Stomach (tissue), 19 donors: ENCODE measurements at places on chromosomes 2 and 18. TPM values are rescaled to one million over a fixed set of nuclear protein-coding genes. Genes with fewer than 3 reads are reported as not detected.

GRCh38 chr2:74585406-74586185 is 31.1 kb downstream of the DOK1 start:
- no peaks in the 10 kb centered on the region for H3K27me3 ChIP-seq
- no peak overlapping the region for H3K4me3 ChIP-seq
- no peak for DNase-seq
- H3K4me1 ChIP-seq: no peaks in the 10 kb centered on the region

GRCh38 chr2:10239561-10239967 is 63.1 kb upstream of the HPCAL1 start:
- no peaks in the 10 kb centered on the region for H3K36me3 ChIP-seq
- no peak overlapping the region for H3K4me3 ChIP-seq
- H3K27ac ChIP-seq: no peak overlapping the region
- no peak for DNase-seq
- H3K27me3 ChIP-seq: no peaks in the 10 kb centered on the region
- H3K4me1 ChIP-seq: no peaks in the 10 kb centered on the region

DNA sequence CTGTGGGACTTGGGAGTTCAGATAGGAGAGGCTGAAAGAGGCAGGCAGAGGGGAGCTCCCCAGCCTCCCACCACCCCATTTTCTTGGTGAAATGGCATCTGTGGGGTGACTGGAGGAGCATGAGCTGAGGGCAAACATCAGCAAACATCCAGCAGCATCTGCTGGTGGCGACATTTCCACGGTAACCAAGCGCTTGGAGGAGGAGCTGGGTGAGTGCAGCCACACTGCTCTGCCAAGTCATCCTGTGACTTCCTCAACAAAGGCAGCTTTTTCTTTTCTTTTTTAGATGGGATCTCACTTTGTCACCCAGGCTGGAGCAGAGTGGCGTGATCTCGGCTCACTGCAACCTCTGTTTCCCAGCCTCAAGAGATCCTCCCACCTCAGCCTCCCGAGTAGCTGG is 5.6 kb downstream of the TXNL4A start:
- no peaks in the 10 kb centered on the region for H3K27me3 ChIP-seq
- H3K4me3 ChIP-seq: no peak overlapping the region
- peaks cover 7% of the 10 kb centered on the region for H3K36me3 ChIP-seq
- peak; percentile 40 for DNase-seq

- H3K36me3 ChIP-seq: no peaks in the 10 kb centered on the region
- no peak for DNase-seq
- peak within 1 kb of the TSS; percentile 91 for H3K27ac ChIP-seq
- no peaks in the 10 kb centered on the region for H3K27me3 ChIP-seq
These were observed at the start of gene GALNT1 for GRCh38 chr18:35581546-35581897. GALNT1 (plus strand) TSS chr18:35581740; CDS start chr18:35654663, 72,923 bp downstream.

- no peak overlapping the region for H3K27ac ChIP-seq
- H3K4me3 ChIP-seq: no peak overlapping the region
- H3K27me3 ChIP-seq: no peaks in the 10 kb centered on the region
- peak; percentile 44 for DNase-seq
- H3K4me1 ChIP-seq: no peaks in the 10 kb centered on the region
These were observed 75.5 kb downstream of the SLC39A10 start for GRCh38 chr2:195732574-195732973.

DNA sequence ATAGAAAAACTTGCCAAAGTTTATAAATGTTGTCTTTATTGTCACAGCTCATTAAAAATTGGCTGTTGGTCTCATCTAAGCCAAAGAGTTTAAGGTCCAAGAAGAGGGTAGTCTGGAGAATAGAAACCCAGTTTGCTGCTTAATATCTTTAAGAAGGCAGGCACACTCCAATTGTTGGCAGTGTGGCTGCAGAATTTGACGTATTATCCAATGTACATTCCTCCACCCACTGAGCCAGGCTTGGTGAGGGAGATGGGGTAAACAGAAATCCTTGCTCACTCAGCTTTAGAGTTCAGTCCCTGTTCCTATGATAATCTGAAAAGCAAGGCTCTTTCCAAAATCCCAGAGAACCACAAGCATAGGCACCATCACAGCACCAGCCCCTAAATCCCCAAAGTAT is 10.7 kb upstream of the ADD2 start:
- H3K4me3 ChIP-seq: no peak overlapping the region
- H3K27me3 ChIP-seq: peaks cover 49% of the 10 kb centered on the region
- H3K4me1 ChIP-seq: no peaks in the 10 kb centered on the region
- DNase-seq: no peak
- H3K36me3 ChIP-seq: no peaks in the 10 kb centered on the region
- no peak overlapping the region for H3K27ac ChIP-seq

DNA sequence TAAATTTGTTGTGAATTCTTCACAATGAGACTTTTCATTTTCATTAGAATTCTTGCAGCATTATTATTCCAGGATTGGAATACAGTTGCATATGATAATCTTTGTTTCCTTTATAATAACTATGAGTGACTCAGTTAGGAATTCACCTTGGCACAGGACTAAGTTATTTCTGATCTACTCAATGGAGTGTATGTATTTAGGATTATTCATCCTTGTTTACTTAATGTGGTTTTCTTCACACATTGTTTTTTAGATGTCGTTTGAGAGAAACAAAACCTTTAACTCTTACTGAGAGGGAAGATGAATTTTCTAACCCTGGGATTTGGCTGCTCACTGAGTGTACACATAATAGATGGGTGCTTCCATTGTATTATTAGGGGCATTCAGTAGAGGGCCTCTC is 970.1 kb downstream of the DPP10 start:
- no peaks in the 10 kb centered on the region for H3K4me1 ChIP-seq
- H3K27me3 ChIP-seq: no peaks in the 10 kb centered on the region
- no peak overlapping the region for H3K4me3 ChIP-seq
- no peak for DNase-seq
- H3K36me3 ChIP-seq: no peaks in the 10 kb centered on the region
- H3K27ac ChIP-seq: no peak overlapping the region

DNA sequence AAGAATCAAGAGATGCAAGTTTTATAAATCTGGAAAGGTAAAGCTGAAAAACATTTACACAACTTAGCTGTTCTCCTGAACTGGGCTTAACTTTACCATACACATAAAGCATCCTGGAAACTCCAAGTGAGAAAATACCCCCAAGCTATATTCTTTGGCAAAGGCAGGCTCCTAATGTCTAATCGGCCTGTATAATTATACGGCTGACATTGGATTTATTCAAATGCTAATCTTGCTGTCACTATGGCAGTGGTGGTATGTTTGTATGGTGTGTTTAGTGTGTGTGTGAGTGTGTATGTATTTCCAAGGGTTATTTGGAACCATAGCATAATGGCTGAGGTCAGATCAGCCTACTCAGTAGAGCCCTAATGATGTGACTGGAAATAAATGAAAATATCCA is 1031.8 kb upstream of the ZEB2 start:
- DNase-seq: no peak
- no peaks in the 10 kb centered on the region for H3K36me3 ChIP-seq
- no peak overlapping the region for H3K27ac ChIP-seq
- no peak overlapping the region for H3K4me3 ChIP-seq
- H3K27me3 ChIP-seq: no peaks in the 10 kb centered on the region

DNA sequence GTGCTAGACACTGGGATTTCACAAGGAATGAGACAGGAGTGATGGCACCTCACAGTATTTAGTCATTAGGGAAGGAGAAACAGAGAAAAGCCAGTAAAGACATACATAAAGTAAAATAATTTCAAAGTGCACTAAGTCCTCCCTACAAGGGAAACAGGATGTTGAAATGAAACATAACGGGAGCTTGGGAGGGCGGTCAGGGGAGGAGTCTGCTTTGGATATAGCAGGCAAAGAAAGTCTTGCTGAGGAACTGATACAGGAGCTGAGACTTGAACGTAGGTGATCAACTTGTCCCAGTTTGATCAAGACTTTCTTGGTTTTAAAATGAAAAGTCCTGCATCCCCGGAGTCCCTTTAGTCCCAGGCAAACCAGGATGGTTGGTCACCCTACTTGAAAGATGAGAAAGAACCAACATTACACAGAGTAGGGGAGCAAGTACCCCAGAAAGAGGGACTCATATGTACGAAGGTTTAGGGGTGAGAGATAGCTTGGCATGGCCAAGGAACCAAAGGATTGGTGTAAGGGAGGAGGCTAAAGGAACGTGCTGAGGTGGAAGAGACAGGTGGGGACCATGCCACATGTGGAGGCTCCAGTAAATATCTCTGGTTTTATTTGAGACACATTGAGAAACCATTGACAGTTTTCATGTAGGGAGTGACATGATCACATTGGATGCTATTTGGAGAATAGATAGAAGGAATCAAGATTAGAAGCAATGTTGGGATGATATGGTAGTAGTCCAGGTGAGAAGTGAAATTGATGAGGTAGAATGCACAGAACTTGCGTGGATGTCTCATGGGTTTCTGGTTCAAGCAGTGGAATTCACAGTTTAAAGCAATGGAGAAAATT is 28.4 kb downstream of the FBXO48 start:
- H3K4me1 ChIP-seq: peaks cover 42% of the 10 kb centered on the region
- H3K36me3 ChIP-seq: no peaks in the 10 kb centered on the region
- H3K27me3 ChIP-seq: no peaks in the 10 kb centered on the region
- no peak overlapping the region for H3K4me3 ChIP-seq
- no peak for DNase-seq

- H3K36me3 ChIP-seq: no peaks in the 10 kb centered on the region
- no peaks in the 10 kb centered on the region for H3K4me1 ChIP-seq
- no peaks in the 10 kb centered on the region for H3K27me3 ChIP-seq
- peak overlapping the region; percentile 38 for H3K4me3 ChIP-seq
- DNase-seq: peak; percentile 38
These were observed 104.3 kb downstream of the CSRNP3 start for GRCh38 chr2:165573534-165574461.

- H3K36me3 ChIP-seq: no peaks in the 10 kb centered on the region
- H3K27me3 ChIP-seq: no peaks in the 10 kb centered on the region
- peak; percentile 35 for DNase-seq
- no peak overlapping the region for H3K4me3 ChIP-seq
- peaks cover 3% of the 10 kb centered on the region for H3K4me1 ChIP-seq
These were observed 27.2 kb downstream of the EIF2AK3 start for GRCh38 chr2:88600038-88600465.

DNA sequence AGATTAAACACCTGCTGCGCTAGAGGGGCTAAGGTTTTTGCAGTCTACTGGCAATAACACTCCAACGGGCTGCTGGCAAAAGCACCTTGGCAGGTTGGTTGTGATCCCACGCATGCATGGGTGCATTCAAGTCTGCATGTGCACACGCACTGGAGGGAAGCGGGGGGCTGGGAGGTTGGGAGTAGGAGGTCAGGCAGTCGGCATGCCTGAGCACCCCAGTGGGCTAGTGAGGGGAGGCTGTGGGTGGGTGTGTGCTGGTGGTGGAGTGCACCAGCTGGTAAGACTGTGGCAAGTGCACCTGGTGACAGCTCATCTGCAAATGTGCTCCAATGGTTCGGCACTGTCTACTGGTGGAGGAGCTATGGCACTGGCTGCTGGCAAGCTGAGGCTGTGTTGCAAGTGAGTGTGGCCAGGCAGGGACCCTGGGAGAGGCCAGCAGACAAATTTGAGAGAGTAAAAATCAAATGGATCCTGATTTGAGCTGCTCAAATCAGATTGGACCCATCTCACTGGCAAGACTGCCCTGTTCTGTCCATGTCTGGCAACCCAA is 460.6 kb upstream of the DSEL start:
- H3K36me3 ChIP-seq: no peaks in the 10 kb centered on the region
- no peak overlapping the region for H3K4me3 ChIP-seq
- no peaks in the 10 kb centered on the region for H3K4me1 ChIP-seq
- H3K27ac ChIP-seq: no peak overlapping the region

- H3K4me1 ChIP-seq: no peaks in the 10 kb centered on the region
- no peaks in the 10 kb centered on the region for H3K27me3 ChIP-seq
- no peak overlapping the region for H3K4me3 ChIP-seq
- H3K36me3 ChIP-seq: no peaks in the 10 kb centered on the region
These were observed 237.3 kb downstream of the C1D start for GRCh38 chr2:67825476-67825875.

DNA sequence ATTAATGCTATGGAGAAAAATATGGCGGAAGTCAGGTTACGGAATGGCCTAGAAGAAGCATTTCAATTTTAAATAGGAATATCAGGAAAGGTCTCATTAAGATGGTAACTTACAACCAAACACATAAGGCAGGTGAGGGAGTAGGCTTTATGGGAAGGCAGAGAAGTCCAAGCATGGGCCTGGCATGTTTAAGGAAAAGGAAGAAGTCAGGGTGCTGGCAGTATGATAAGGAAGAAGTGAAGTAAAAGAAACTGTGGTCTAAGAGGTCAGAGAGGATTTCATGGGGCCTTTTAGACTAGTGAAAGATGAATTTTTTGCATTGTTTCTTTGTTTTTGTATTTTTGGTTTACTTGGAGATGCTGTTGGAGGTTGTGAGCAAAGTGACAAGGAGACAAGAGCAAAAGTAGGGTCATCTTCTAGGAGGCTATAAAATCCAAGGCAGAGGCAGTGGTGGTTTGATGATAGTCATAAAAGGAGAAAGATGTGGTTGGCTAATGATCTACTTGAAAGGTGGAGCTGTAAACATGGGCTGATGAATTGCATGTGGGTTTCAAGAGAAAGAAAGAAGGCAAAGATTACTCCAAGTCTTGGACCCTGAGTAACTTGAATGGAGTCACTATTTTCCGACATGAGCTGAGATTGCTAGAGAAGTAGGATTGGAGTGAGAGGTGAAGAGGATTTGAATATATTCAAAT is 354.3 kb downstream of the GPD2 start:
- H3K4me1 ChIP-seq: no peaks in the 10 kb centered on the region
- H3K27ac ChIP-seq: no peak overlapping the region
- H3K4me3 ChIP-seq: no peak overlapping the region

DNA sequence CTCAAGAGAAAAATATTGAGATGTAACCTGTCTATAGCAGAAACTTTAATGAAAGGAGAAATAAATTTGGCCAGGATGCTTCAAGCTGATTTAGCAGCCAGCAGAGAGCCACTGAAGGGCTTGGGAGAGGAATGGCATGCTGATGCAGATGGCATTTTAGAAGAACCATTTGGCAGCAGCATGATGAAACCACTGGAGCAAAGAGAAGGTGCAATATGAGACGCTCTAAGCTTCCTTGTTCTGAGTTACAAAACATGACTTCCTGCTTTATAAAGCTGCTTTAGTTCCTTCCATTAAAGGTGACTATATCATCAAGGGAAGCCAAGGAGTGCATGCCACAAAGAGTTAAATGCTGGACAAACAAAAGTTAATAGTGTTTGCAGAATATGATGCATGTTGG is 189.7 kb downstream of the PID1 start:
- no peaks in the 10 kb centered on the region for H3K27me3 ChIP-seq
- no peaks in the 10 kb centered on the region for H3K36me3 ChIP-seq
- DNase-seq: no peak
- no peak overlapping the region for H3K4me3 ChIP-seq

GRCh38 chr2:34799556-34799955 is 1200.5 kb upstream of the FAM98A start:
- H3K4me1 ChIP-seq: no peaks in the 10 kb centered on the region
- no peak overlapping the region for H3K4me3 ChIP-seq
- no peaks in the 10 kb centered on the region for H3K36me3 ChIP-seq
- H3K27me3 ChIP-seq: no peaks in the 10 kb centered on the region

Gene NT5C1B
- not detected for polyA plus RNA-seq

Gene ANTXR1
- 14.1 TPM for polyA plus RNA-seq

Gene GLI2
- polyA plus RNA-seq: 0.60 TPM

Gene ASXL3
- 0.28 TPM for polyA plus RNA-seq
